CD8-positive, alpha-beta memory T cell (primary cell): ENCODE measurements at places on chromosomes 16 and 17. TPM values are rescaled to one million over a fixed set of nuclear protein-coding genes. Genes with fewer than 3 reads are reported as not detected.
A peak's percentile ranks its signal among the peaks of the same experiment; 100 is the strongest.

GRCh38 chr16:86509759-86510464 lies 415 bp upstream of the FOXF1 start:
- no peak for DNase-seq

DNA sequence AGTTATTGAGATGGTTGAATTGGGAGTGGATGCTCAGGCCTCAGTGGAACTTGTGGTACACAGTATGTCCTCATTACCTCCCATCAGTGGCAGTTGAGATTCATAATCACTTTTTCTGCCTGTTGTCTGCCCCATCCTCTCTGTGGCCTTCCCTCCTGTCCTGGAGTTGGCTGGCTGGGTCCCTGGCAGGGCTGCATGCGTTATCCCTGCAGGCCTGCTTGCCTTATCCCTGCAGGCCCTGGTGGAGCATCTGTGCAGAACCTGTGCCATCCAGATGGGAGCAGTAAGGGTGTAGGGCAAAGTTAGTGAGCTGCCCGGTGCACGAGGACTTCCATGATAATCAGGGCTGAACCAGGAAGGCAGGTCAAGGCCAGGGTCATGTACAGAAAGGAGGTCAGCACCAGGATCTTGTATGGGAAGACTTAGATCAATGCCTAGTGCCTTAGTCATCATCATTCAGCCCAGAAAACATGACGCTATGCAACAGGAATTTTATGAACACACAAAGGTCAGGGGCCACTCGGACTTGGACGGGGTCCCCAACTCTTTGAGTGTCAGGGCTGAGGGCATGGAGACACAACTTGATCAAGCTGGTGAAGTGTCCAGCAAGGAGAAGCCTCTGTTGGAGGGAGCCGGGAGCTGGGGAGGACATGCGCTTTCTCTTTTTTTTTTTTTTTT lies 47.2 kb downstream of the ABCC1 start:
- DNase-seq: no peak

GRCh38 chr16:82900559-82900958 lies 273.8 kb downstream of the CDH13 start:
- no peak for DNase-seq

DNA sequence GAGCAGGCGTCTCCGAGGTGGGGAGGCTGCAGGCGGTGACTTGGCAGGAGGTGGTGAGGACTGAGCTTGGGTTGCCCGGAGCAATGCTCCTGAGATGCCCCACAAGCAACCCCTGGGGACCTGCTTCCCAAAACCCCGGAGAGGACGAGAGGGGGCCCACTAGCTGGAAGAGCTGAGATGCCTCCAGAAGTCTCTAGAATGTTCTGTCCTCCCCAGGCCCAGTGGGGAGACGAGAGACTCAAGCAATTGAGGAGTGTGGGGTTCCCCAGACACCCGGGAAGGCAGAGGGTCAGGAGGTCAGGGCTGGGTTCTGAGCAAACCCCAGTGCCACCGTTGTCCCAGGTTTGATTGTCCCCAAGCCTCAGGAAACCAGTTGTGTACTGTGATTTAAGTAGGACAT lies 21.2 kb upstream of the ATP2C2 start:
- no peak for DNase-seq

The RHBDF1 gene
- 0.59 TPM for total RNA-seq

The TNFAIP1 gene
- total RNA-seq: 29.0 TPM

The MYO15A gene
- 0.31 TPM for total RNA-seq

DNA sequence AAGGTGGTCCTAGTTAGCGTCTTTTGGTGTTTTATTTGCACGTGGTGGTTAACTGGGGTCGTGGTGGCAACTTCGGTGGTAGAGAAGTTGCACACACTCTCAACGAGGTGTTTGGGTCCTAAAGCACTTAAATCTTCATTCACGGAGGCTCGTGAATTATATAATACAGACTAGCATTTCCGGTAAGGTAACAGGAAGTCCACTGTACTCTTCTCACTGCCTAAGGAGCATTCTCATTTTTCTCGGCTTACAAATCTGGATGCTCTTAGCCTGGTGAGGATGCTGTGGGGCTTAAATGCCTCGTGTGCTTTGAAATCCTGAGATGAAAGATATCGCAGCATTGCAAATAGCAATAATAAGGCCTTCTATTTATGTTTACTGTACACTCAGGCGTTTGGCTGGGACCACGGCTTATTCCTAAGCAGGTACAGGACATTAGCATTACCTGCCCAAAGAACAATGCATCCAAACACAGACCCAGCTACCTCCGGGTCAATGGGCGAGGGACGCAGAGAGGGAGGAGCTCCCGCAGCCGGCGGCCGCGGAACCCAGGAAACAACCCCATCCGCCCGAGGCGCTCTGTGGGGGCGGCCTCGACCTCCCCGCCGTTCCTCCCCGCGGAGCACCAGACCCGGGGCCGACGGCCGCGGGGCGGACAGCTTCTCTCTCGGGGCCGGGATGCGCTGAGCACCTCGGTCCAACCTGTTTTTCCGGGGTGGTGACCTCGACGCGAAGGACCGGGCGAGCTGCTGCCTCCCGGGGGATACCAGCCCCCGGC lies 856 bp downstream of the DNAJA2 start:
- peak; percentile 55 for DNase-seq

The CCDC40 gene
- total RNA-seq: 3.6 TPM

The TBC1D26 gene
- total RNA-seq: 0.20 TPM

The NOD2 gene
- total RNA-seq: 1.8 TPM

- no peak for DNase-seq
Measured at GRCh38 chr16:80670170-80670865, 129.5 kb downstream of the DYNLRB2 start.

DNA sequence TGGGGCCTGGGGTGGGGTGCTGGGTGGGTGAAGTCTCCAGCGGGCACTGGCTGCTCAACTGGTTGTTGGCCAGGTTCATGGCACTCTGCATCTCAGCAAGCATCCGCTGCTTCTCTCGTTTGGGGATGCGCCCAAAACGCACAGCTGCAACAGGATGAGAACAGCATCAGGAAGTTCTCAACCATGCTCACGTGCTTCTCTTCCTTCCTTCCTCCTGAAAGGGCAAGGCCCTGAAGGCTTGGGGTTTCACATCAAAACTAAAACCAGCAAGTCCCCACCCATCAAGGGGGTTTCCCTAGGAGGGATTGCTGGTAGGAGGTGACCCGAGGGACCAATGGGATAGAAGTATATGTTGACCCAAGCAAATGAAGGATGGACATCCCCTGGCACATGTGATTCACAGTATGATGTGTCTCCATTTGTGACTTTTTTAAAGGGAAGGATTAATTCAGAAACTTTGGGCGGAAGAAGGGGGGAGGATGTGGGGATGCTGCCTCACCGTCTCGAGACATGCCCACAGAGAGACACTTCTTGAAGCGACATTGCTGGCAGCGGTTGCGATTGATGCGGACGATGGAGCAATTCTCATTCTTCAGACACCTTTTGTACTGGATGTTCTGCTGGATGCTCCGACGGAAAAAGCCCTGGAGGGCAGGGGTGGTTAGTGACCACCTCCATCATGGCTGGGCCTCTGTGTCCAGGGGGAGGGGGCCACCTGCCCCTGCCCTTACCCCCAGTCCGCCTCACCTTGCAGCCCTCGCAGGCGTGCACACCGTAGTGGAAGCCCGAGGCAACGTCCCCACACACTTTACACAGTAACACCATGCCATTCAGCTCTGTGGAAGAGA lies 4.2 kb downstream of the NR1D1 start:
- peak; percentile 84 for DNase-seq

DNA sequence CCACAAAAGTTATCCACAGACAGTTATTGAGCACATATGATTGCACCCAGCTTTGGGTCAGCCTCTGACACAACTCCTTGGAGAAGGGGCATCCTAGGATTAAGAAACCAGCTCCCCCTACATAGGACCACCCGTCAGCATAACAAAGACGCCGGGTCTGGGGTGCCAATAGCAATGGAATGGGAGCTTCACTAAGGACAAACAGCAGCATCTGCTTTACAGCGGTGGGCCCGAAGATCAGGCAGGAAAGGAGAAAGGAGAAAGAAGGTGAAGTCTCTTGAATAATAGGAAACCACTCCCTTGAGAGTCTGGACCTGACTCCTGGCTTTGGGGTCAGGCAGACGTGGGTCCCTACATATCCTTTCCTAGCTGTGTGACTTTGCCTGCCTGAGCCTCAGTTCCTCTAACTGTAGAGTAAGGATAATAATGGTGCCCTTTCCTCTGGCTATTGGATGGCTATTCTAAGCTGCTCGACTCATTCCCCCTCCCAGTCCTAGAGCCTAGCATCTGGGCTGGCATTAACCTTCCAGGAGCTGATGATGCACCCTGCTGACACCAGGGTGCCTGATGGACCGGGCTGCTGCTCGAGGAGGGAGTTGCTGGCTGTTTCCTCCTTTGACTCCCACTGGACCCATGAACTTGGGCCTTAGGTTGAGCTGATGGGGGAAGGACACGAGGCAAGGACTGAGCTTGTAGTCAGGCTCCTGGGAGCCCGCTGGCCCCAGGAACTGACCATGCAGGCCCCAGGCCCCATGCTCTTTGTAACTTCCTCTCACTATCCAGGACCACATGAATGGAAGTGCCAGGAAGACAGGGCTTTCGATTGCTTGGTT lies 94.2 kb downstream of the C16orf78 start:
- no peak for DNase-seq

DNA sequence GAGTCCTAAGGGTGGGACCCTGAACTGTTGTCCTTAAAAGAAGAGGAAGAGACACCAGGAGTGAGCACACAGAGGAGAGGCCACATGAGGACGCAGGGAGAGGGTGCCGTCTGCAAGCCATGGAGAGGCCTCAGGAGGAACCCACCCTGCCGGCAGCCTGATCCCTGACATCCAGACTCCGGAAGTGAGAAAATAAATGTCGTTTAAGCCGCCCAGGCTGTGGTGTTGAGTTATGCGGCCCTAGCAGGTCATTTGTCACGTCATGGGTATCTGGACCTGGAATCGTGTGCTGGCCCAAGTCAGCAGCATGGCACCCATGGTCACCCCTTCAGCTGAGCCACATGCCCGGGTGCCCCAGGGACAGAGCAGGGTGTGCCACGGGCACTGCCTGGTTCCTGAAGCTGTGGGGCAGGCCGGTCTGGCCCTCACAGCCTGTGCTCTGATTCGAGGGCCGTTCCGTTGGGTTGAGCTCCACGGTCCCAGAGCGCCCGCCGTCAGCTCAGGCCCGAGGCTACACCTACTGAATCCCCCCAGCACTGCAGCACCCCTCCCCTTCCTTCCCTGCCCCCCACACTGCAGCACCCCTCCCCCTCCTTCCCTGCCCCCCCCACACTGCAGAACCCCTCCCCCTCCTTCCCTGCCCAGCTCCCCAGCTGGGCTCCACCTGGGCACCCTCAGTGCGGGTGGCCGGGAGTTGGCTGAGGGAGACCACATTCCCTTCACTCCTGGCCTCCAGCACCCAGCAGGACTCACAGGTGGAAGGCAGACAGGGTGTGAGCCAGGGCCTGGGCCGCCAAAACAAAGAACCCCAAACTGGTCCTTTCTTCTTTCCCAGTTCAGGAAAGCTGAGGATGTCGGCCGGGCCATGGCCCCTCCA lies 2.7 kb upstream of the CCDC57 start:
- DNase-seq: no peak

The HEATR9 gene
- 2.3 TPM for total RNA-seq

The TMED6 gene
- total RNA-seq: 0.80 TPM

GRCh38 chr16:73131156-73131862 lies 83.4 kb upstream of the ZFHX3 start:
- no peak for DNase-seq

GRCh38 chr16:84460406-84461028 lies 43.9 kb downstream of the MEAK7 start:
- DNase-seq: no peak

The CNTD1 gene
- not detected for total RNA-seq

- no peak for DNase-seq
Measured at GRCh38 chr16:47888142-47888541, 267.7 kb downstream of the ABCC12 start.

DNA sequence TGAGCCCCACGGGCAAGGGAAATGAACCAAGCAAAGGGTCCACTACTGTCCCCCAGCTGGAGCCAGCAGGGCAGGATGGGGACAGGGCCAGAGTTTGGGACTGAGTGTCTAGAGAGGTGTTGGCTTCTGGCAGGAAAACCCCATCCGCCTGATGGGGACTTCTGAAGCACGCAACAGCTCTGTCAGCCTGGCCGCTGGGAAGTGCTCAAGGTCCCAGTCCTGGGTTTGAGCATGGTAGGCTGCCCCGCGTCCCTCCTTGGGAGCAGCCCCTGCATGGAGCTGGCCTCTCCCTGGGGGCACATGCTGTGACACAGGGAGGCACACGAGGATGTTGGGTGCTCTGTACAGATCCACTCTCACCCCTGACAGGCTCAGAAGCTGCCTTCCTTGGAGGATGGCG lies 14.6 kb downstream of the ACE start:
- DNase-seq: no peak

GRCh38 chr16:72963533-72964315 lies 84.2 kb downstream of the ZFHX3 start:
- no peak for DNase-seq

- no peak for DNase-seq
Measured at GRCh38 chr17:55693254-55694216, 29.1 kb downstream of the TMEM100 start.

DNA sequence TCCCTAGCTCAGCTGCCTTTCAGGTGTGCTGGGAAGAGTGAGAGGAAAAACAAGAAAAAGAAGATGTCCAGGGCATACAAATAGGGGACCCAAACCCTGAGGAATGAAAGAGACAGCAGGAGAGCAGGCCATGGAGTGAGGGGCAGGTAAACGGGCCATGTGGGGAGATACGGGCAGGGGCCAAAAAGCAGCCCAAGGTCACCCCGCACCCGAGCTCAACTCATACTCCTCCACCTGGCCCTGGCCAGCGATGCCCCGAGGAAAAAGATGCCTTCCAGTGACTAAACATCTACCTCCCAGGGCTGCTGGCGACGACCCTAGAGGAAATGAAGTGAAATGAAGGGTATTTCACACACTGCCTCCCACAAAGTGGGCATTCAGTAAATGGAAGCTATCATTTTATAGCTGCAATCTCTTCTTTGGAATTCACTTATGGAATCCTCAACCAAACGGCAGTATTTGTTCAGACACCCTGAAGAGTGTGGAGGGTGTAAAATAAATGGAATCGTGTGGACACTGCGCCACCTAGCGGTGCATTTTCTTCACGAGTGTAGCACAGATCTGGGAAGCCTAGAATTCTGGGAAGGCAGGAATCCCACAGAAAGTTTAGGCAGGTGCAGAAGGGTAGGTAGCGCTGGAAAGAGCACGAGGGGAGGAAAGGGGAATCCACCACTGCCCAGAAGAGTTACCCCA lies 14.9 kb downstream of the ELAC2 start:
- DNase-seq: no peak

- no peak for DNase-seq
Measured at GRCh38 chr16:87203060-87203656, 114.0 kb downstream of the C16orf95 start.

DNA sequence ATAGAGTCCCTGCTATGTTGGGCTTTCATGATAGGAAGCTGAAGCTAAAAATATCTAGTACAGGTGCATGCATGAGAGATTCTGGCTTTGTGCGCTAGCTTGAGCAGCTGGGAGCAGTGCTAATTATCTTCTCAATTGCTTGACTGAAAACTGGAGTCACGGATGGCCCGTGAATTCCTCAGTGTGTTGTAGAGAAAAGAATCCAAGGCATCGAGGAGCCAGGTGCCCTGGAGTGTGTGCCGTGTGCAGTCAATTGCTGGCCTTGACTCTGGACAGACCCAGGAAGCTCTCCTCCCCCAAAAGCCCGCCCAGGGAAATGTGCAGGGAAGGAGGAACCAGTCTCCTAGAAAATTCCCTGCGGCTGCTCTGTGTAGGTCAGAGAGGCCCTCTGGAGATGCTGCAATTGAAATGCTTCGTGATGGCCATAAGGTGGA lies 14.2 kb downstream of the LGALS3BP start:
- DNase-seq: no peak

The TPSD1 gene
- not detected for total RNA-seq

The EVPLL gene
- not detected for total RNA-seq
